ENCODE measurements at places on chromosomes 3 and 15.
A peak's percentile ranks its signal among the peaks of the same experiment; 100 is the strongest.

DNA sequence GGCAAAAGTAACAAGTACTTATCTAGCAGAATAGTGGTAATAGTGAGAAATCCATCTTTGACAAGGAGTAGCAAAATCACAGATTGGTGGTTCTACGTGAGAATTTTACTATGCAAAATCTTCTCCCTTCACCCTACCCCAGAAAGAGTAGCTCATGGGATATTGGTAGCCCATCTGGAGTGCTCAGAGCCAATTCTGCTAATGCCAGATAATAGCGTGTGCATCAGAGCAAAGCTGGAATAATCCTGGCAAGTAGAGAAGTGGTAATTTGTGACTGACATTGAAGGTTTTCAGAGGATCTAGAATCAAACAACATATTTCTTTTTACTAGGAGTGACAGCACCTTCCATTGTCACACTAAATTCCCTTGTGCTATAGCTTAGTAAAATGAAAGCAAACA, 192.9 kb downstream of the ZBBX start:
- no peak for DNase-seq

GRCh38 chr15:42110367-42110766, 16.0 kb upstream of the PLA2G4D start:
- no peak for DNase-seq

DNA sequence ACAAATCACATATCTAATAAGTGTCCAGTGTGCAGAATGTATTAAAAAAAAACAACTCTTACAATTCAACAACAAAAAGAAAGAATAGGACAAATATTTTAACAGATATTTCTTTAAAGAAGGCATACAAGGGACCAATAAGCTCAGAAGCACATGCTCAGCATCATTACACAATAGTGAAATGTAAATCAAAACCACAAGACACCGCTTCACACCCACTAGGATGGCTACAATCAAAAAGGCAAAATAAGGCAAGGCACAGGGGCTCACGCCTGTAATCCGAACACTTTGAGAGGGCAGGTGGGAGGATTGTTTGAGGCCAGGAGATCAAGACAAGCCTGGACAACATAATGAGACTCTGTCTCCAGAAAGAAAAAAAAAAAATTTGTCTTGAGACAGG, 255.6 kb downstream of the MAGI1 start:
- DNase-seq, result no peak

DNA sequence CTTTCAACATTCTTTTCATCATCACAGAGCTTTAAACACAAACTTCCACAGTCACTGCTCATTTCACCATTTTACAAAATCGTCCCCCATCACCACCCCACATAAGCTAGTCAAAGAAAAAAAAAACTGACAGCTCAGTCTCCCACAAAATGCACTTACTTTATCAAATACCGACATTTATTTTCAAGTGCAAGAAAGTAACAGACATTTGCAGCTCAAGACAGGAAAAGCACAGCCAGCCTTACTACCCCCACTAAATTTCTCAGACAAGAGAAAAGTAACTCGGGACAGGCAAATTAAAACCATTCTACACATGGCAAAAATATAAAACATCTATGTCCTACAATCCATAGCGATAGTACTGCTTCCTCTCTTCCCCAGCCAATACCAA, 402.4 kb downstream of the SHQ1 start:
- DNase-seq, result no peak

DNA sequence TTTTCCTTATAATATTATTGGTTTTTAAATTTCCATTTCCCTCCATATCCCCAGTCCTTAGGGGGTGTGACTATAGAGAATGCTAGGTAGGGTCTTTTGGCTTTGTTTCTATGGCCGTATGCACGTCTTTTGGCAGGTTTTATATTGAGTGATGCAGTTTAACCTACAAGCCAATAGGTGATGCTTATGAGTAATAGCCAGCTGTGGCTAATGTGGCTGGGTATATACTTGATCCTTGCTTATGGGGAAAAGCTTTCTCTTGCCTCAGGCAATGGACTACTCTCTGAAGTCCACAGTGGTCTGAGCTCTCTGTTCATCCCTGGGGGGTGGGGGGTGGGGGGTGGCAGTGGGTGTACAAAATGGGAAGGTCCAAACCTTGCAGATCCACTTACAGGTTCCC, 223.9 kb downstream of the MFSD1 start:
- DNase-seq, result no peak

DNA sequence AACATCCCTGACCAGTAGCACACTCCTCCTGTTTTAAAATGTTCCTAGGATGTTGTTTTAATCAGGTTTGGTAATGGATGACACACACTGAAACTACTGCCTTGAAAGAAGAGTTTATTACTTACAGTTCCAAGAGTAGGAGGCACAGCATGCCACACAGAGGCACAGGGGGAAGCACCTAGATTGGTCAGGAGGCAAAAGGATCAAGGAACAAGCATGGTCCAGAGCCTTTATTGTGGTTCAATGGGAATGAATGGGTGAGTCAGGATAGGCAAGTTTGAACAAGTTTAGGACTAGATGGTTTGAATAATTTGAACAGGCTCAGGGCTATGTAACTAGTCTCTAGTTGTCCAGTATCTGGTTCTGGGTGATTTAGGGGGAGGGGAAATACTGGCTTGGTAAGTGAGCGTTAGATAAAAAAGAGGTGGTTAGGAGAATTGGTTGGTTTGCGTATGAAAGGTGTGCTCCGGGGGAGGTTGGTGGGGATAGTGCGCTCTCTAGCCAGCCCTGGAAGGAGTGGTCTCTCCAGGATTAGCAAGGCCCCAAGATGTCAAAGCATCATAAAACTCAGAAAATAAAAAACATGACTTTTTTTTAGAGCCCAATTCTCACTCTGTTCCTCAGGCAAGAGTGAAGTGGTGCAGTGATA, 35.1 kb downstream of the TMOD3 start:
- DNase-seq, result no peak

DNA sequence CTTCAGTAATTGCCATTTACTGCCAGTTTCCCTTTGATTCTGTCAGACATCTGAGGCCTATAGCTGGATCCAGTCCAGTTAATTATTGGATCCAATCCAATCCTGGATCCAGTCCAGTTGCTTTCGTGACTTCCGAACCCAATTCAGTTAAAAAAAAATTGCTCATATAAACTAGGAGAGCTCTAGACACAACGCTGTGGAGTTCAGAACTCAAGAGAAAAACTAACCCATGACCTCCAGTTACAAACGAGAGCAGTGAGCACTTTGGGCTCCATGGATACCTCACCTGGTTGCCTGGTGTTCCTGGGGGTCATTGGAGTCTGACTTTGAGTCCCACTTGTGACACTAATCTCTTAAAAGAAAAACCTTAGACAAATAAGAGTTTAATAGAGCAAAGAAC, 269.8 kb downstream of the THSD4 start:
- DNase-seq, result no peak

DNA sequence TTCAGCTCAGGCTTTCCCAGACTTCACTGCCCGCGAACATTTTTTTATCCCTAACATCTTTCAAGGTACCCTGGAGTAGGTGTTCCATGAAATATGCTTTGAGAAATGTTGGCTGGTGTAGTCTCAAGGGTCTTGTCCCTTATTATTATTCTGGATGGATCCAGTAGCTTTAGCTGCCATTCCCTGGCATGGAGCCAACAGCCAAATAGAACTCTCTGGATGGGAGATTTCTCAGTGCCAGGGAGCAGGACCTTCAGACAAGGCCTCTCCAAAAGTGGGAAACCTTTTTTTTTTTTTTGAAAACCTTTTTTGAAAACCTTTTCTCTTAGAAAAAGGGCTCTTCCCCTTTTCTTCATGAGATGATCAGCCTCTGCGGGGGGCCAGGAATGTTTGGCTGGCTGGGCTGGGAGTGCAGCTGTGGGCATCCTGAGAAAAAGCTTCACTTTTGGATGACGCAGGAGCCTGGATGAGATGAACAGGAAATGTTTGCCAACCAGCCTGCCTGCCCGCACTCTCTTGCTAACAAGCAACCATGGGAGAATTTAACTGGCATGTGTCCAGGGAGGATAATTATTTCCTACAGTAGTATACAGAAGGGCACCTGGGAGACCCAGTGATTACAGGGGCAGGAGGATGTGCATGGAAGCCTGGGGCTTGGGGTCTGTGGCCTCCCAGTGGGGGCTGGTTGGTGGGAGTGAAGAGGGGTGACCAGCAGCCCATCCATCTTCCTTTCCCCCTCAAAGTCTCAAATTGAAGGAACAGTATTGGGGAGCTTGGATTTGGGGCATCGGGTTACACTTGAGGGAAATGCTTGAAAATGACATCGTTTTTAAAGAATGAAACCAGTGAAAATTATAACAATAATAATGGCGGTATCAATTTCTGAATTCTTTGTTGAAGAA, 109.1 kb upstream of the LRIG1 start:
- peak; percentile 80 for DNase-seq

GRCh38 chr3:182914341-182914740, 66.0 kb downstream of the DCUN1D1 start:
- DNase-seq, result no peak

DNA sequence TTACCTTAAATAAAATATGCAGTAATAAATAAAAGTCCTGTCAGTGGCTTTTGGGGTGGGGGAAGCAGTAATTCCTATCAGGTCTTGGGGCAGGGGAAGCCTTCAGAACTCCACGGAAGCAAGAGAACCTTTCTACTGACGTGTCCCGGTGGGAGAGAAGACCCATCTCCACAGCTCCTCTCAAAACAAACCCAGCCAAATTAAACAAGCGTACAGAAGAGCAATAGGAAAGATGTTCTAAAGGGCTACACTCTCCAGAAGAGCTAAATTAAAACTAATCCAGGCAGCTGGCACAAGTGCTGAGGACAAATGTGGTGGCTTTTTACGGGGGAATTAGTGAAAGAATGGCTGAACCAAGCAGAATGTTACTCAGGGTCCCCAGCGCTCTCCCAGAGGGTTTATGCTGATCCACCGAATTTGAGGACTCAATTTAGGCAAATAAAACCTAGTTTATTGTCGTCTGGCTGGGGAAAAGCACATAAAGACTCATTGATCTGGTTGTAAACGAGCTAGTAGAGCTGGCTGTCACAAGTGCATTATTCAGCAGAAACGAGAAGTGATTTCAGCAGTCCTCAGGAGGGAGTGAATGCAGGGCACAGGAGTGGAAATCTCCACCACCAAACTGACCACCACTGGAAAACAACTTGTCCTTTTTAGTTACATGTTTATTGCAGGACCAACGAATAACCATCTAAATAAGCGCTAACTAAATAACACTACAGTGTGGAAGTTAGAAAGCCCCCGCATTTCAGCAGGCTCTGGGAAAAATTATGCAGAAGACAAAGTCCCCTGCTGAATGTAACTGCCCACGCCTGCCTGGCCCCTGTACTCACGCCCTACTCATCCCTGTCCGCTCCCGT, 13.5 kb downstream of the BFSP2 start:
- DNase-seq, result no peak

DNA sequence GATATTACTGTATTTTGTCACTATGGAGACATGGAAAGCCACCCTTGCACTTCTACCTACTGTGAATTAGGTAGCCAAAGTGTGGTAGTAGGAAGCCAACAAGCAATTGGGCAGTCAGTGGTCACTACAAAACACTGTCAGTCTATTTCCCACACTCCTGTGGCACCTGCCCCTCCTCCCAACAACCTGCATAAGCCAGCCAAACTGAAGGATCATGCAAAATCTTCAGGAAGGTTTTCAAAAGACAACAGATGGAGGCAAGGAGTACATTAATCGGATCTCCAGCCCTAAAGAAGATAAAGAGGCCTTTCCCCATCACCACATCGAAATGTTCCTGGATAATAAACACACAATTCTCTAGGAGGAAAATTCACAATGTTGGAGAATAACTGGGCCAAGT, 11.9 kb downstream of the POMGNT2 start:
- no peak for DNase-seq

- DNase-seq, result no peak
These were observed 32.1 kb upstream of the DENND4A start for GRCh38 chr15:65824031-65824743.

All from AG04449 (cell line).